ENCODE measurements at places on chromosomes 2 and 18. TPM values are rescaled to one million over a fixed set of nuclear protein-coding genes. Genes with fewer than 3 reads are reported as not detected.

The PSME4 gene
- 39.5 TPM for total RNA-seq

The KLHL14 gene
- 3.6 TPM for total RNA-seq

The FBXO36 gene
- 4.2 TPM for total RNA-seq

The ERLEC1 gene
- total RNA-seq = 51.9 TPM

The KCTD1 gene
- 32.9 TPM for total RNA-seq

The TSHZ1 gene
- total RNA-seq = 5.8 TPM

The TMEM198 gene
- 7.6 TPM for total RNA-seq

The TNFAIP6 gene
- 2.3 TPM for total RNA-seq

The MC4R gene
- not detected for total RNA-seq

The PARD3B gene
- total RNA-seq = 6.6 TPM

The BBS5 gene
- 8.7 TPM for total RNA-seq

The IL36RN gene
- total RNA-seq = 0.04 TPM

The IL1RL2 gene
- 0.62 TPM for total RNA-seq

The MYO1B gene
- 62.8 TPM for total RNA-seq

The ITPRIPL1 gene
- total RNA-seq = 5.5 TPM

The NDUFAF7 gene
- total RNA-seq = 13.5 TPM

The NEB gene
- total RNA-seq = 0.68 TPM

The NEURL3 gene
- 18.6 TPM for total RNA-seq

The TPO gene
- total RNA-seq = not detected

The KIF5C gene
- total RNA-seq = 7.0 TPM

The GREB1L gene
- total RNA-seq = 1.5 TPM

The TWIST2 gene
- 4.2 TPM for total RNA-seq

The GPR45 gene
- total RNA-seq = not detected

The CTAGE1 gene
- total RNA-seq = not detected

The POTEJ gene
- total RNA-seq = not detected

The GPR39 gene
- total RNA-seq = 13.8 TPM

The ALPP gene
- not detected for total RNA-seq

The LINC00305 gene
- total RNA-seq = not detected

The MZT2B gene
- total RNA-seq = 262 TPM

The TGIF1 gene
- 251 TPM for total RNA-seq

The DSG4 gene
- not detected for total RNA-seq

The SPATA3 gene
- not detected for total RNA-seq

The ERMN gene
- not detected for total RNA-seq

The LYG2 gene
- total RNA-seq = not detected

The REG3G gene
- total RNA-seq = not detected

The PTPRN gene
- total RNA-seq = 3.8 TPM

The CTDSP1 gene
- total RNA-seq = 53.6 TPM

The SETBP1 gene
- 3.4 TPM for total RNA-seq

The PSMA8 gene
- not detected for total RNA-seq

The TRIB2 gene
- total RNA-seq = 32.0 TPM

The ANKRD23 gene
- 2.1 TPM for total RNA-seq

The PASK gene
- 9.2 TPM for total RNA-seq

The RAMP1 gene
- 4.4 TPM for total RNA-seq

The OR6B2 gene
- total RNA-seq = not detected

The CFAP65 gene
- total RNA-seq = not detected

The HOXD11 gene
- total RNA-seq = 16.3 TPM

The ARHGAP15 gene
- not detected for total RNA-seq

The MAPRE2 gene
- total RNA-seq = 11.6 TPM
